NCI-H226 (cell line): ENCODE measurements at places on chromosomes 12 and 14.

DNA sequence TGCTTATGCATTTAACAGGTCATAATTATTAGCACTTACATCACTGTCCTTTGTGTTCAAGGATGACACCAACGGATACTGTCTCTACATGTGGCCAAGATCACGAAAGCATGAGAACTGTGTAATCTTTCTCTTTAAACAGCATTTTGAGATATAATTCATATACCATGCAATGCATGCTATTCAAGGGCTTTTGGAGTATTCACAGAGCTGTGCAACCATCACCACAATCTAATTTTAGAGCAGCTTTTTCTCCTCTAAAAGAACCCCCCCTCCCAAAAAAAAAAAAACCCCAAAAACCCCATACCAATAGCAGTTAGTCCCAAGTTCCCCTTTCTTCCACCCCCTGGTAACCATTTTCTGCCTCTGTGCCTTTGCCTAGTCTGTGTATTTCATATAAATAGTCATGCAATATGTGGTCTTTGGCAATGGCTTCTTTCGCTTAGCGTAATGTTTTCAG lies 60.6 kb downstream of the SPRING1 start:
- DNase-seq: no peak

DNA sequence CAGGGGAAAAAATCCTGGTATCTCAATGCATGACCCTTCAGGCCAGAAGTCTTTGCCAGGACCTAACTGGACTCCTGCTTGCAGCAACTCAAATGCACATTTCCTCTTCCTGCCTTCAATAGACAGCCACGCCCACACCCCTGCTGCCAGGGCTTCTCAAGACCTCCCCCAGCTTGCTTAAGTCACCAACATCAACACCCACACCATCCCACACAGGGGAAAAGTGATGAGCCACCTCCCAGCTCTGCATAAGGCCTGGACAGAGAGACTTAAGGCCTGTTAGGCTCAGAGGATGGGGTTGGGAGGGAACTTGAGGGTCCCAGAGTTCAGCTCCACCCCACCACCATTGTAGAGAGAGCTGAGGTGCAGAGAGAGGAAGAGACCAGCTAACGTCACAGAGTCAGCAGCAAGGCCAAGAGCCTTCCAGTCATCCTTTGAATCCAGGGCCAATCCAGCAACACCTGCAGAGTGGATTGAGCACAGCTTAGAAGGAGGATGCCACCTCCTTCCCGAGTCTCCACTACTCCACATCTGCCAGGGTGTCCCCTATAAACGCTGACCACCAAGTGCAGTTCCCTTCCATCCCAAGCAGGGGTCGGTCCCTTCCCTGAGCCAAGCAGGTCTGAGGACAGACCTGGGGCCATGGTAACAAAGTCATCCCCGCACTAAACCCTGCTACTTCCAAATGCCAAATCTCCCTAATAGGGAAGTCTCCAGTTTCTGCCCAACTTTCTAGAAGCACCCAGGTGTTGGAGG lies 50.0 kb downstream of the KDM2B start:
- peak; percentile 73 for DNase-seq

DNA sequence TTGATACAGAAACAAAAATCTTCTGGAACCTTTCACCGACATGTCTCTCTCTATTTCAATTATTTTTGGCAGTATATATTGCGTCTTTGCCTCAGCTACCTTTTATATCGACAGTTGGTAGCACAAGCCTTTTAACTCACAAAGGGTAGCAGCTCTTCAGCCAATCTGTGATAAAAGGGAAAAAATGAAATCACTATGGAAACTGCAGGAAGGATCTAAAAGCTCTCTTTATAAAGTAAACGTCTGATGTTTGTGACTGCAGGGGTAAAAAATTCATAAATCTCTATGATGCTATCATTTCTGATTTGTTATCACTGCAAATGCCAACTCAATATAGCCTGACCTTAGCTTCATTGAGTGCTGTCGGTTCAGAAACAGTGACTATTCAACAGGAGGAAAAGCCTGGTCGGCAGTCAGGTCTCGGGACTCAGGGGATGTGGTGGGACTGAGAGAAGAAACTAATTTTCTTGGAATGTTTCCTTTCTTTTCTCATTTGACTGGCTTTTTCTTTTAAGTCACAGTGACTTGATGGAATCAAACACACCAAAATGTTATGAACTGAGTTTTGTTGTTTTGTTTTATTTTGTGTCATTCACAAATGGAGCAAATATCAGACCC lies 5.9 kb upstream of the RMST start:
- no peak for DNase-seq

GRCh38 chr12:115017346-115017745 lies 333.4 kb upstream of the TBX3 start:
- DNase-seq: no peak

DNA sequence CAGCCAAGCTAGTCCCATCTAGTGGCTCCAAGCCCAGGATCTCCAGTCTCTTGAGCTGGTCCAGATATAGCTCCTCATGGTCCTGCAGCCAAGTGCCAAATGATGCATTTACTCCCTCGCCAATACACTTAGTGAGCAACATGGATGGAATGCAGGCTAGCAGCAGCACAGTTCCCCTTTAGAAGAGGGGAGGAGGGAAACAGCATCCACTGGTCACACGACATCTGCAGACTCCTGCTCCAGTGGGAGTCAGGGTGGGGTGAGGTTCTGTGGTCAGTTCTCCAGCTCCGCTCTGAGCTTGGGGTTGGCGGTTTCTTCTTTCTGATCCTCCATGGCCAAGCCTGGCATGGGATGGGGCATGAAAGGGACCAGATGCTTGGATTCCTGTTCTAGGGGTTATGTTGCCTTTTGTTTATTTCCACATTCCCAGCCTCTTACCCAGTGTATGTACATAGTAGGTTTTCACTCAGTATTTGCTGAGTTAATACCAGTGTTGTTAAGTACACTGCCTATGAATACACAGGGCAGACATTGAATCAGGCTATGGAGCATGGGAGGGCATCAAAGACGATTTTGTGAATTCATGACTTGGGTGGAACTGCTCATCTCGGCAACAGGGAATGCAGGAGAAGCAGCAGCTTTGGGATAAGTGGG lies 57.3 kb downstream of the GALNT16 start:
- DNase-seq: peak; percentile 99

DNA sequence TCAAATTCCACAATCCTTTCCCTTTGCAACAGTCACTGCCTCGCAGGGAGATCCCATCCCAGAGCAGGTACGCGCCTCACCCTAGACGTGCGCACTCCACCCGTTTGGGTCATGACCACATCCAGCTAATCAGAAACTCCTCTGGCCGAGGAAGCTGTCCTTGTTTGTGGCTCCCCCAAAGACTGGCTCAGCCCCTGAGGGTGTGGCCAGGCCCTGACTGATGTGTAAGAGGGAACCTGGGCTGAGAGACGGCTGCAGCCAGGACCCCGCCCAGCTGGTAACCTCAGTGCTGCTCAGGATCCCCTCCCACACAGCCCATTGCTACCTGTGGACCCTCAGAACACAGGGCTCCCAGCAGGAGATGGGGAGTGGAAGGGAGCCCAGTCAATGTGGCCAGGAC lies 183.2 kb upstream of the SFSWAP start:
- DNase-seq: no peak

DNA sequence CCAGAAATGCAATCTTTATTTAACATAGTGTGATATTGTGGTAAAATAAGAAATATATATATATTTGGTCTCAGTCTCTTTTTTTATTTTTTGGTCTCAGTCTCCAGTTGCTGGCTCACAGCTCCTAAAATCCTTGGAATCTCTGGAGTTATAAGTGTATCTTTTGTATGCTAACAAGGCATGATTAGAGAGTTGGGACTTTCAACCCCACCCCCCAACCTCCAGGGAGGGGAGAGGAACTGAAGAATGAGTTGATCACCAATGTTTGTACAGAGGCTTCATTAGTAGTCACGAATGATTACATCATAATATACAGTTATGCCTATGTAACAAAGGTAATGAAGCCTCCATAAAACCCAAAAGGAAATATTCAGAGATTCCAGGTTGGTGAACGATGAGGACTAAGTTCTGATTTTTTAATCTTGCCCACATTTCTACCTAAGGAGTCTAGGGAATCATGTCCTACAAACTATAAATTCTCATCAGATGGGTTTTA lies 22.8 kb upstream of the LALBA start:
- DNase-seq: no peak

DNA sequence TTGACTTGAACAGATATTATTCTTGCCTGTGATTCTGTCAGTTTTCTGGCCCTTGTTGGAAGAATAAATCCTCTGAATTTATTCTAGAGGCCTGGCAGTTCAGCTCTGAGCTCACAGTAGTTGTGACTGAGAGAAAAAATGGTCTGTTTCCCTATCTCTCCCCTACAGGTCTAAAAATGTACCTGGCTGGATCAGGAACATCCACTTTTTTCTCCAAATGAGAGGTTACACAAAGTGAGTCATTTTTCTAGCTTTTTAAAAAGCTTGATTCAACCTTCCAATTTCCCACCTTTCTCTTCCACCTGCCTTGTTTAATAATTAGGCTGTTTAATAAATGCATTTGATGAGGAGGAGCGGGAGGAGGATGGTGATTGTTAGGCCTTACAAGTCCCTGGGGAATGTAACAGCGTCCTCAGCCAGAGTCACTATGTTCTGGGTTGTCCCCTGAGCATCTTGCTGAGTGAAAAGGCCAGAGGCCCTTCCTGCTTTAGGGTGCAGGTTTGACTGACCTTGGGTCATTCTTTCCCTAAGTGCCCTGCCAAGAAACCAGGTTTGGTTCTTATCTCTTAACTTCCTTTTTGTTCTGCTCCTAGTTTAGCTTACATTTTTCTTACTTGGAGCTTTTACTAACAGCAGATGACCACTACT lies 91.7 kb upstream of the FUT8 start:
- DNase-seq: no peak

DNA sequence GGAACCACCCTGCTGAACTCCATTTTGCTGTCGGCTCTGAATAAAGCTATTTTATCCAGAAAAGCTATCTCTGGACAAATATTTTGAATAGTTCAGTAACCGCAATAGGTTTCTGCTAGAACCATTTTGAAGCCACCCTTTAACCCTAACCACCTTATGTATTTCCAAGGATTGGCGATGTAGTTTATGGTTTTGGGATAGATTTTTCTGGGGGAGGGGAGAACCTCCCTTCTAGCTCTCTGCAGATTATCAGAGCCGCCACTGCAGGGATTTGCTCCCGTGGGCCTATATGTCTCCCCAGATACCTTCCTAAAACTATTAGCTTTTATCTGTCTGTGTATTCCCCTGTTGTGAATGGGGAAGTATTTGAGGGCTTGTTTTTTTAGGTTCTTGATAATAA lies 1.8 kb upstream of the TUBA1B start:
- DNase-seq: peak; percentile 5

DNA sequence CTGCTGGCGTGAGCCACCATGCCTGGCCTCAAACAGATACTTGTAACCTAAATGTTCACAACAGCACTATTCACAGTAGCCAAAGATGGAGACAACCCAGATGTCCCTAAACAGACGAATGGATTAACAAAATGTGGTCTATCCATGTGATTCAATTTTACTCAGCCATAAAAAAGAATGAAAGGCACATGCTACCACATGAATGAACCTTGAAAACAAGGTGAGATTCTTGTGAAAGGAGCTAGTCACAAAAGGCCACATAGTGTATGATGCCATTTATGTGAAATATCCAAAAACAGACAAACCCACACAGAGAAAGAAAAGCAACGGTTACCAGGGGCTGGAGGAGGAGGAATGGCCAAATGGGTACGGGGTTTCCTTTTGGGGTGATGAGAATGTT lies 19.6 kb upstream of the P2RX7 start:
- no peak for DNase-seq

- no peak for DNase-seq
Measured at GRCh38 chr12:32025906-32026305, 66.7 kb downstream of the RESF1 start.

DNA sequence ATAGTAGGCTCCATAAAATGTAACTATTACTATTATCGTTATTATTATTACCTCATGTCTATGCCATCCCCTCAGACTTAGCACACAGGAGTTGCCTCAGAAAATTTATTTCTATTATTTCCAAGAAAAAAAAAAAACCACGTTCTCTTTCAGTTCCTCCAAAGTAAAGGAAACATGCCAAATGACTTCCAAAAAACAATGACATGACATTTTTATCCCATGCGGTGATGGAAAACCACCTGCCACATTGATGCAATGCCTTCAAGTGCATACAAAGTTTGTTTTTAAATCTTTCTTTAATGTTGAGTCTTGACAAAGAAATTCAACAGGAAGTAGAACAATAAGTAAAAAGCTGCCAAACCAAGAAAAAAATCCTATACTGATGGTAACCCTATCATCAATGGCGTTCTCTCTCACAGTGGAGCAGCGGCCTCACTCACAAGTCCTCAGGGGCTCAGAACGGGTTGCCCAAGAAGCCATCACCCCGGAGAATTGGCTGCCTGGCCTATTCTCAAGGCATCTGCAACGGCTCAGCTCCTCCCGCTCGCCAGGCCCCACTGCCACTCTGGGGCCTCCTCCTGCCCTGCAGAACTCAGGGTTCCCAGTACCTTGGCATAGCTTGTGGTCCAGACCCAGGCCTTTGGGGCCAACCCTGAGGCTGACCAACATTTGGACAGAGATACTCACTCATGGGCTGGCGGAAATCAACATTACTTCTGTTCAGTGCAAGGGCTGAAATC lies 51.9 kb downstream of the SERPINA3 start:
- DNase-seq: no peak

- no peak for DNase-seq
Measured at GRCh38 chr14:104181761-104182530, 43.6 kb downstream of the KIF26A start.

DNA sequence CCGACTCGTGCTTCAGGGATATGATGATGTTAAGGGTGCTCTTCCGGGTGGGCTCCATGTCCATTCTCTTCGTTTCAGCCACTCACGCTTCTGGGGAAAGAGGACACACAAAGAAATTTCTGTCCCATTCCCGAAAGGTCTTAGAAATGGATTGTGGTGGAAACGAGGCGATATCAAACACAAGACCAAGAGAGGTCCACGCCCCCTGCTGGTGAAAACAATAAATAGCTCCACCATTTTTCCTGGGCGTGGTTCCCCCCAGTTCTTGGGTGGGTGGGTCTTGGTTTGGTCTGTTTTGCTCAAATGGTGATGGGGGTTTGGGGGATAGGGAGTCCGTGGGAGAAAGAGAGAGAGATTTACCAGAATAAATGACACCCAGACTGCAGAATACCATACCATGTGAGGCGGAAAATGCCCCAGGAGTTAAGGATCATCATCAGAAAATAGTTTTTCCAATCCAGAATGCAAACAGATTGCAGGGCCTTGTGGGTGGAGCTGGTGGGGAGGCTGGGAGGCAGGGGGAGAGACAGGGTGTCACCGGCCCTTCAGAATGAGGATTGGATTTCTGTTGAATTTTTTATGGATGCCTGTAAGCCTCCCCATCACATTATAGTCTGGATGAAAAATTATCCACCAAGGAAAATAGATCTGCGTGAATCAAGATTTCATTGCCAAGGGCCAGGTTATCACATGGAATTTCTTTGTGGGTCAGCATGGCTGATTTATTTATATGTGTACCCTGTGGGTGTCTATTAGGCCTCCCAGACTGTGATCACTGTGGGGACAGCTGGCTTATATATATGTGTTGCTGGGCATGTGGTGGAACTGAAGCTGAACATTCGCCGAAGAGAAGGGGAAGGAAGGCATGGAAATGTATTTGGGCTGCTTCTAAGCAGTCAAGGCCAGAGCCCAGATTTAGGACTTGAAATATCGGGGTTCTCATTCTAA lies 55.8 kb downstream of the SRRM4 start:
- no peak for DNase-seq
